Stimulated activated CD4-positive, alpha-beta T cell treated with anti-CD3 and anti-CD28 coated beads, Interleukin-1b, Interleukin-23, amount 100 ng/mL, for 1 hour (primary cell): ENCODE measurements at places on chromosomes 13 and 19.
A peak's percentile ranks its signal among the peaks of the same experiment; 100 is the strongest.

DNA sequence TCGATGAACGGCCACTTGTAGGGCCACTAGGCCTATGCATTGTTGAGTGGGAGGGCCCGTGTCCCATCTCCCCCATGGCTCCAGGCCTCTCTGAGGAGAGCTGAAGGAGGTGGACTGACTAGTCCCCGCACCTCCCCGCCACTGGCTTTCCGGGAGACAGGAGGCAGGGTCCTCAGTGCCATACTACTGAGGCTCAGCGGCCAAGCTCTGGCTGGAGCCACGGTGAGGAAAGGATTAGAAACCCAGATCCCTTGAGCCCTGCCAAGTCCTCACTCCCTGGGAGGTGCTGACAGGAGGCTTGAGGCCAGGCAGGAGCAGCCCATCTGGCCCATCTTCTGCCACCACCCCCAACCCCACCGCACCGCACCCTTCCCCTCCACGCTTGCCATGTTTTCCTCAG lies 29.0 kb downstream of the CCDC8 start:
- no peak for DNase-seq

- DNase-seq: no peak
Observed at GRCh38 chr13:77448689-77449088, 86.8 kb upstream of the SCEL start.

- DNase-seq: no peak
Observed at GRCh38 chr19:17951990-17952976, 14.6 kb upstream of the KCNN1 start.

GRCh38 chr19:33194886-33195644 lies 935 bp downstream of the LRP3 start:
- DNase-seq: no peak

- DNase-seq: no peak
Observed at GRCh38 chr13:112690283-112690929, 568 bp downstream of the ATP11A start.

DNA sequence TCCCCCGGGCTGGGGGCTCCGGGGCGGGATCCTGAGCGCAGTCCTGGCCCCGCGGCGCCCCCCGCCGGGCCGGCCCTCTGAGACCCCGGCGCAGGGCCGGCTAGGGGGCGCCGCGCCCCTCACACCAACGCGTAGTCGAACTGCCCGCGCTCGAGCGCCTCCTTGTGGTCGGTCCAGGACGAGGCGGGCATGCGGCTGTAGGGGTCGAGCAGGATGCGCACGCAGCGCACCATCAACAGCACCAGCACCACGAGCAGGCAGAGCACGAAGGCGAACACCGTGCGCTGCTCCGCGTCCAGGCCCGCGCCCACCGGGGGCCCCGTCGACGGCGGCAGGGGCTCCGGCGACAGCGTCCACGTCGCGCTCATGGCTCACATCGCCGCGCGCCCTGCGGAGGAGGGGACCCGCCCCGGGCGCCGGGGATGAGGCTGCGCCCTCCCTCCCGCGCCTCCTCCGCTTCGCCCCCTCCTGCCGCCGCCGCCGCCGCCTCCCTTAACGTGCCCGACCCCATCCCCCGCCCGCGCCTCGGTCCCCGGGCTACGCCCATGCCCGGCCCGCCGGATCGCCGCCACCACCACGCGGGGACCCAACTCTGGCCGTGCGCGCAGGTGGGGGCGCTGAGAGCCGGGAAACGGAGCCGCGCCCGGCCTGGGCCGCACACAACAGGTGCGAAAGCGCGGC lies 624 bp downstream of the CTXN1 start:
- DNase-seq: peak; percentile 49

GRCh38 chr13:46745062-46745461 lies 51.9 kb downstream of the ESD start:
- no peak for DNase-seq
